ENCODE measurements at places on chromosomes 6 and 20.
A peak's percentile ranks its signal among the peaks of the same experiment; 100 is the strongest.

GRCh38 chr6:21808045-21808470 lies 214.5 kb downstream of the SOX4 start:
- DNase-seq, result no peak

GRCh38 chr6:131854803-131855202 lies 47.0 kb downstream of the ENPP1 start:
- DNase-seq, result no peak

DNA sequence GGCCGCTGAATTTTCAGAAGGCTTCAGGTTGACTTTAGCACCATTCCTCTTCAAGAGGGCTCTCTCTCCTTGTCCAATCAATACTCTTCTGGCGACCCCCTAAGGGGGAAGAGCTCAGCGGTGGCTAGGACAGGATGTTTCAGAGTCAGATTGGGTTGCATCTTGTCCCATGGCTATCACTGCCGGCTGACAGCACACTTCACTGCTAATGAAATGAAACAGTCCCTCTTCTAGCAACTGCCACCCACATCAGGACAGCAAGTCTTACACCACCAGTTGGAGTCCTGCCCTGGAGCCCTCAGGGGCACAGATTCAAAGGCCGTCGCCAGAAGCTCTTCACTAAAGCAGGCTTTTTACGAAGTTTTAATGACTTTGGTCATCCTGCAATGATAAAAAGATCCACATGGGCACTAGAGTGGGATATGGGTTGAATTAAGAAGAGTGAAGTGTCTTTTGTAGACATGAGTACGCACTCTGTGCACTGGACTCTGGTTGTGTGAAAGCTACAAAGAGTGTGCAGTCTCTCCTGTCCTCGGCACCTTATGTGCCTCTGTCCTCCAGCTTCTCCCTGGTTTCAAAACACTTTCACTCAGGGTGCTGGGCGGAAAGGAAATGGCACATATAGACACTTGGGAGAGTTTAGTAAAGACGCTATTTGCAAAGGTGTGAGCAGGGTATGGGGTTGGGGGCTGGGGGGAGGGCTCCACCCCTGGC lies 66.1 kb upstream of the SLC22A16 start:
- no peak for DNase-seq

DNA sequence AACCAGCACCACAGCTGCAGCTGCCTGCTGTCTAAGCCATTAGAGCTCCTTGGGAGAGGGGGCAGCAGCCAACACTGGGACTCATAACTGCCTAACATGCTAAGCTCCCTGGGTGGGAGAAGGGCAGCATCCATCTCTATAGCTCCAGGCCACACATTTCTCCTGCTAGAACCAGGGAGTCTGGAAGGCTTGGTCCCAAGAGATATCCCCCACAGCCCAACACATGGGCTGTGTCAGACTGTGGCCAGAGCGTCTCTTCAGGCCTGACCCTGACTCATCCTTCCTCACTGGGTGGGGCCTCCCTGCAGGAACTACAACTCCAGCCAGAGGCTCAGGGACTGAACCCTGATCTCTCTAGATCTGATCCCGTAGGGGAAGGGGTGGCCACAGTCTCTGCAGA lies 411.1 kb downstream of the HDGFL1 start:
- no peak for DNase-seq

- no peak for DNase-seq
These were observed 142.3 kb downstream of the PLCB4 start for GRCh38 chr20:9211016-9211760.

DNA sequence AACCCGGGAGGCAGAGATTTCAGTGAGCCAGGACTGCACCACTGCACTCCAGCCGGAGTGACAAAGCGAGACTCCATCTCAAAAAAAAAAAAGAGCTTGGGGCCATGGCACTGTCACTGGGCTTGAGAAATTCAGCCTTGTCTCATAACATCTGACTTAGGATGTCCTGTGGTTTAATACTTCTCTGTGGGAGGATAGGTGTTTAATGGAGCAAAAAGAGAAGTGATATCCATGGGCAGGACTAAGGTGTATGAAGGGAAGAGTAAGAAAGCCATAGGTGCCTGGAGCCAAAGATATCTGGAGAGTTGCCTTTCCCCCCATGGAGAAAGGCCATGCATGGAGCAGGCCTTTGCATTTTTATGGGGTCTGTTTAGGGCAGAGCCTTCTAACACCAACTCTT lies 11.2 kb downstream of the BMP6 start:
- no peak for DNase-seq

- DNase-seq, result peak; percentile 77
These were observed 32.4 kb downstream of the TRAF3IP2 start for GRCh38 chr6:111573131-111573883.

DNA sequence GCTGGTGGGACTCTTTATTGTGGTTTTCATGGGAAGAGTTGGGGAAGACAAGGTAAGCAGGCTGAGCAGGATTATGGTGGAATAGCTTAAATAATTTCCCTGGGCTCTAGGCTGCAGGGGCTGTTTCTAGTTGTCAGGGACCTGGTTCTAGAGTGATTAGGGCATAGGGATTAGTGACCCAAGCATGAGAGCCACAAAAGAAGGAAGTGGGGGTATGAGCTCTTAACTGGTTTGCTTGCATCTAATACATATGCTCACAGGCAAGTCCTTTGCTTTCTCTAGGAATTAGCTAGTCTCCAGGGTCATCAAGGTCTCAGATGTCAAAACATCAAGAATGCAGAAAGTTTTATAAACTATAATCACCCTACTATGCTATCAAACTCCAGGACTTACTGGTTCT lies 67.5 kb upstream of the NRN1 start:
- DNase-seq, result no peak

GRCh38 chr6:34055223-34055933 lies 90.5 kb downstream of the GRM4 start:
- peak; percentile 17 for DNase-seq

DNA sequence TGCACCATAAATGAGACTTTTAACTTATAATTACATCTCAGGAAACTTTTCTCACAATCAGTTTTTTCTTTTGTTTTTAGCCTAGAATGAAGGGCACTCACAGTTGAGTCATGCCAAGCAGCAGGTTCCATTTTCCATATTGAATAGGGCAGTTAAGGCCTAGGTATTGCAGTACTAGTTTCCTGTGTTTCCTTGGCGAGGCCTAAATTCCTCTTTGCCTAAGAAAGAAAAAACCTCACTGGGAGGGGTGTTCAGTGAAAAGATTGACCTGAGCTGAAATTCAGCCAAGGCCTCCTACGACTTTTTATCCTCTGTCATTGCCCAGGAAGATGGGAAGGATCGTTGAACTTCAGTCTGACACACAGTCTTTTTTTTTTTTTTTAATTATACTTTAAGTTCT lies 85.5 kb downstream of the IMPG1 start:
- DNase-seq, result no peak

DNA sequence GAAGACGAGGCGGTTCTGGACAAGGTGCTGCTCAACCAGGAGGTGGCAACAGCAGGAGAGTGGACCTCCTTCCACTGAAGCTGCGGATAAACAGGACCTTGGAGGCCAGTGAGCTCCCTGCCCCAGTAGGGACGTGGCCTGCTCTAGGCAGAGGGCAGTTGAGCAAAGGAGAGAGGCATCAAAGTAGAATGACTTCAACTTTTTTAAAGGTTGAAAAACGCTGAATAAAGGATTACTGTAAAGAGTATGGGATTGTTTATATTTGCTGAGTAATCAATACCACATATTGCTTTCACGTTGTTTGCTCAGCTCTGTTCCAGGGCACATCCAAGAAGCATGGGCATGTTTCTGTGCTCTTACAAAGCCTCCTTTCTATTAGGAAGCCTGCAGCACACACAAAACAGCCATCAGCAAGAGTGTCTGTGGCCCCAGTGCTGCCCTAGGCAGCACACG lies 48.1 kb downstream of the ERMARD start:
- DNase-seq, result no peak

- DNase-seq, result no peak
These were observed 296.9 kb downstream of the ADGB start for GRCh38 chr6:146895772-146896061.

DNA sequence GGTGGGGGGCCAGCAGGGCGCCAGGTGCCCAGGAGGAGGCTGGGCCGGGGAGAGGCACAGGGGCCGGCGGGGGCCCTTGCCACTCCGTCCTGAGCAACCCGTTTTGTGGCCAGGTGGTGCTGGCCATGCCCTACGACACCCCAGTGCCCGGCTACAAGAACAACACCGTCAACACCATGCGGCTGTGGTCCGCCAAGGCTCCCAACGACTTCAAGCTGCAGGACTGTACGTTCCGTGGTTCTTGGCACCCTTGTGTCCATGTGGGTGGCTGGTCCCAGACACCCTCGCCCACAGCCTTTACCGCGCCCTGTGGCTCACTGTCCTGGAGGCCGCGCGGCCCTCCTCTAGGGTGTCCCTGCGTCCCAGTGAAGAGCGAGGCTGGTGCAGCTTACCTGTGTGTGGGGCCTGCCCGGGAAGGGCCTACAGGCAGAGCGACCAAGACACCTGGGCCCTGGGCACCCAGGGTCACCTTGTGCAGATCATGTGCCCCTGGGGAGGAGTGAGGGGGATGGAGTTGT lies 28.7 kb downstream of the PYGB start:
- no peak for DNase-seq

DNA sequence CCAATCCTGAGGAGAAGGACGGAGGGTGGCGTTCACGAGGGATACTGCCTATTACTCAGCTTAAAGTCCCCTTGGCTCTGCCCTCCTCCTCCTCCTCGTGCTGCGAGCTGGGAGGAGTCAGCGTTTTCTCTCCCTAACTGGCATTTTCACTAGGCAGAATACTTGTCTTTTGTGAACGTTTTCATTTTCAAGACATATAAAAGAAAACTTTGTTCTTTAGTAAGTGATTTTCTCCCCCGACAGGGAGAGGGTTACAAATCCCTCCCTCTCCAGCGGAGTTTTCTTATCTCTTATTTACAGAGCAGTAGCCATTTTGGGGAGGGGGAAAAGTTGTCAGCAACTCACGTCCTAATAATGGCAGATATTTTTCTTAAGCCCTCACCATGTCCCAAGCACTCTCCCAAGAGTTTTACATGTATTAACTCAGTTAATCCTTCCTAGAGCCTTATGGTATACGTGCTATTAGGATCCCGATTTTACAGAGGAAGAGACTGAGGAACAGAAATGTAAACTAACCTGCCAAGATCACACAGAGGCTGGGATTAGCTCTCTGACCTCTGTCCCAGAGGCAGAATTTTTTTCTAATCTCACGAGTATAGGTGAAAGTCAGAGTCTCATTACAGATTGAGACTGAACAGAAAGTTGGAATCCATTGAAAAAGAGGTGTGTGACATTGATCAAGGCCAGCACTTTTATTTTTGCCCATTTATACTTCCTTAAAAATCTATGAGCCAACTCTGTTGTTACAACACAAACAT lies 30.0 kb upstream of the ZNF217 start:
- no peak for DNase-seq

DNA sequence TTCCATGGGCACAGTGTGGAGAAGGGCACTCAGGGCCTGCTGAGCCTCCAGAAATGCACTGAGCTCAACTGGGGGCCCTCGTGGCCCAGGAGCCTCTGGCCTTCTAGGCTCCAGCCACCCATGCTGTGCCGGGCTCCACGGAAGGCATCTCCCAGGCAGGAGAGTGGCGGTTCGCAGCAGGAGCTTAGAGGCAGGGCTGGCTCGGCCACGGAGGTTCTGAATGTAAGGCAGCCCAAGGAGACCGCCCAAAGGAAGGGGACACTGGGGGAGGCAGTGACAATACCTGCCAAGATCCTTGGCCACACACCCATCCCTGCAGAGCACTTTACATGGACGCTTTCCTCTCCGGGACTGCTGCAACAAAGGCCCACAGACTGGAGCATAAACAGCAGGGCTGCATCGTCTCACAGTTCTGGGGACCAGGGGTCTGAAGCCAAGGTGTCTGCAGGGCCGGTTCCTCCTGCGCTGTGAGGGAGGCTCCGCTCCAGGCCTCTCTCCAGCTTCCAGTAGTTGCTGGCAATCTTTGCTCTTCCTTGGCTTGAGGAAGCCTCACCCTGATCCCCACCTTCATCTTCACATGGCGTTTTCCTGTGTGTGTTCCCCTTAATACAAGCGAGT lies 128.2 kb upstream of the CDH4 start:
- DNase-seq, result no peak

GRCh38 chr6:117404548-117404947 lies 21.2 kb downstream of the ROS1 start:
- DNase-seq, result no peak

DNA sequence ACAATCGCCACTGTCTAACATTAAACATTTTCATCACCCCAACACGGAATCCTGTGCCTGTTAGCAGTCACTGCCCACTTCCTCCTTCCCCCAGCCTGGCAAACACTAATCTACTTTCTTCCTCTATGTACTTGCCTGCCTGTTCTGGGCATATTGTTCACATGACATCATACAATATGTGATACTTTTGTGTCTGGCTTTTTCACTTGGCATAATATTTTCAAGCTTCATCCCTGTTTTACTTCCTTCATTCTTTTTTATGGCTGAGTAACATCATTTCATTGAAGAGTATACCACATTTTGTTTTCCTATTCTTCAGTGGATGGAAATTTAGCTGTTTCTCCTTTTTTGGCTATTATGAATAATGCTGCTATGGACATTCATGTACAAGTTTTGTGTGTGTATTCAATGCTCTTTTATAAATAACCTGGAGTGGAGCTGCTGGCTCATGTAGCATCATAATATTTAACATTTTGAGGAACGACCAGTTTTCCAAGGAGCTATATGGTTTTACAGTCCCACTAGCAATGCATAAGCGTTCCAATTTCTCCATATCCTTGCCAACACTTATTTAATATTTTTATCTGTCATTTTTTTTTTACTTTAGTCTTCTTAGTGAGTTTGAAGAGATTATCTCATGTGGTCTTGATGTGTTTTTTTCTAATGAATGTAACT lies 360.1 kb downstream of the HDGFL1 start:
- DNase-seq, result no peak

- DNase-seq, result no peak
These were observed 94.8 kb downstream of the GRM1 start for GRCh38 chr6:146123616-146124015.

DNA sequence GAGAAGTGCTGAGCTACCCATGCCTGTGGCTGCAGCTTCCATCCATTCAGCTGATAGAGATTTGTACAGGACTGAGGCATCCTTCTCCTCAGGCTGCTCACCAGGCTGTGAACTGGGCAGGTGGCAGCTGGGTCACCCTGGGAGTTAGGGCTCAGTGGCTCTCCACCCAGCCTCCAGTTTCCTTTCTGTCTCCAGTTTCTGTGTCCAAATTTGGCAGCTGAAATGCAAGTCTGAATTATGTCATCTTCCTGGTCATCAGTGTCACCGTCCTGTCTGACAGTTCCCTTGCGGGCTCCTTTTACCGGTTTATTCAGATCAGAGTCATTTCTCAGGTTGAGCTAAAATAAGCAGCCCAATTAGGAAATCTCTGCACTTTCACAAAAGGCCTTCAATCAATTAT lies 93.3 kb downstream of the EDN1 start:
- no peak for DNase-seq

- no peak for DNase-seq
These were observed 356.6 kb downstream of the BMP2 start for GRCh38 chr20:7124120-7124519.

DNA sequence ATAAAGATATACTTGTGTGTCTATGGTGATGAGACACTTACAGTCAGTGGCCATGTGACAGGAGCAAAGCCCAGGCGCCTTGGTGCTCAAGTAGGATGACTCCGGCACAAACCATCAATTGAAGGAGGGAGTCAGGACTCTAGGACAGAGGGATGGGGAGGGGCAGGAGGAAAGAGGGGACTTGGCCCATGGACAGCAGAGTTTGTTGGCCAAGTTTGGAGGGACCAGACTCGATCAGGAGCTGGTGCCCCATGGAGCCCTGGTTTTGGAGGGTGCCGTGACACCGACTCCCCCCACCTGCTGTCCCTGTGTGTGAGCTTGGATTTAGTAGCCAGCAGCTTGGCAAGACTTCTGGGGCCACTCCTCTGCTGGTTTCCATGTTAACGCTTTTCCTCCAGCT lies 66.1 kb downstream of the ADNP start:
- DNase-seq, result no peak

- DNase-seq, result no peak
These were observed 216.2 kb downstream of the NFATC2 start for GRCh38 chr20:51326201-51326819.
